ENCODE measurements at places on chromosomes 5 and 9.

DNA sequence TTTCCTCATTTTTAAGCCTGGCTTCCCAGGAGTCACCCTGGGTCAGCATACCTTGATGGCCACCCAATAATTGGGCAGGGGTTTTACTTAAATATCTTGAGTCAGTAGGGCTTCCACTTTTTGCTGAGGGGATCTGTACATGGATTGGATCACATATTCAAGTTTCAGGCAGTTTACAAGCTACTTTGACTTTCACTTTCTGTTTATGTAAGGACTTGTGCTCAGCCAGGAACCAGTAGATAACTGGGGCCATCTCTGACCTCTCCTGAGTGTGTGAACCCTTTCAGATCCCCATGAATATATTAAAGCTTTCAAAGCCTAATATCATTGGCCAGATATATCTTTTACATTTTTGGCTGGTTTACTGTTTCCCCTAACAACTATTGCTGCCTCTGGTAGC lies 45.1 kb downstream of the SLCO6A1 start:
- H3K27ac ChIP-seq, result no peak overlapping the region
- H3K4me3 ChIP-seq, result no peak overlapping the region
- H3K36me3 ChIP-seq, result no peaks in the 10 kb centered on the region
- H3K27me3 ChIP-seq, result no peaks in the 10 kb centered on the region
- no peak for DNase-seq

- no peak overlapping the region for H3K27ac ChIP-seq
- DNase-seq, result no peak
- no peak overlapping the region for H3K4me3 ChIP-seq
- no peaks in the 10 kb centered on the region for H3K27me3 ChIP-seq
These were observed 10.7 kb downstream of the SPRY4 start for GRCh38 chr5:142314109-142314508.

GRCh38 chr5:35900972-35901695 lies 37.3 kb downstream of the CAPSL start:
- H3K4me3 ChIP-seq, result no peak overlapping the region
- no peak for DNase-seq
- H3K36me3 ChIP-seq, result no peaks in the 10 kb centered on the region
- H3K27ac ChIP-seq, result no peak overlapping the region
- no peaks in the 10 kb centered on the region for H3K27me3 ChIP-seq

GRCh38 chr9:122900791-122901190 lies 4.4 kb downstream of the RC3H2 start:
- H3K4me1 ChIP-seq, result peaks cover 20% of the 10 kb centered on the region
- peak overlapping the region; percentile 7 for H3K27ac ChIP-seq
- no peaks in the 10 kb centered on the region for H3K27me3 ChIP-seq
- no peaks in the 10 kb centered on the region for H3K36me3 ChIP-seq
- DNase-seq, result no peak

- no peaks in the 10 kb centered on the region for H3K36me3 ChIP-seq
- peak; percentile 88 for DNase-seq
- H3K4me3 ChIP-seq, result peak within 1 kb of the TSS; percentile 67
- peaks cover 29% of the 10 kb centered on the region for H3K4me1 ChIP-seq
These were observed at the start of gene SEC24A for GRCh38 chr5:134648425-134649162. TSS of gene SEC24A (plus strand) at chr5:134648785. CDS start at chr5:134649077, 292 bp downstream.

DNA sequence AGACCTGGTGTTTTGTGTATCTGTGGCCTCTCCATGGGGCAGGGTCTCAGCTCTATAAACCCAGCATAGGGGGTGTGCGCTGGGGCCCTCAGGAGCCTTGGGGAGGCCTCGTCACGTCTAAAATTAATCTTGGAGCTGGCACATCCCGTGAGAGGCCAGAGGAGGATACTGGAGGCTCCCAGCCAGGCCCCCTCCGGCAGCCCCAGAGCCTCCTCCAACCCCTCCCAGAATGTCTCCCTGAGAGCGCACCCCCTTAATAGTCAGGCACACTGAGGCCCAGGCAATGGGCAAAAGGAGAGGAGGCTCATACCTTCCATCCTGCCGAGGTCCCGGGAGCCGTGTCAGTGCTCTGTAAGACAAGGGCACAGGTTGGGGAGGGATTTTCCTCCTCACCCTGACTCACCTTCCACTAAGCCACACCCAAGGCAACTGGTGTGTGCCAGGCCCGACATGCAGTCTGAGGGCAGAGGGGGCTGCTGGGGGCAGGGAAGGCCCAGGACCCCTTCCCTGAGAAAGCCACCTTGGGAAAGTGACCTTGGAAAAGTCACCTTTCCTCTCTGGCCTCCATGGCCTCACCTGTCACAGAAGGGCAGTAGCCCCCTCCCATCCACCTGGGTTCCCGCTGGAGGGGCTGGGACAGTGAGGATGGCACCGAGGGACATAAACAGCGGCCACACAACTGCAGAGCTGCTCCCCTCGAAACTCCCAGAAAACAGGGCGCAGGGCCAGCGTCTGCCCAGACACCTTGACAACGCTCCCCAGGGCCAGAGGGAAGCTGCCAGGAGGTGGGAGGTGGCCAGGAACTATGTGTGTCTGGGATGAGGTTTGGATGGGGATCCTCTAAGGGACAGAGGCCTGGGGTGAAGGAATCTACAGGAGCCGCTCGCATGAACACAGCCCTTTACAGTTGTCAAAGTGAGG lies 2.9 kb downstream of the AK1 start:
- DNase-seq, result peak; percentile 72
- peak overlapping the region; percentile 19 for H3K4me3 ChIP-seq

DNA sequence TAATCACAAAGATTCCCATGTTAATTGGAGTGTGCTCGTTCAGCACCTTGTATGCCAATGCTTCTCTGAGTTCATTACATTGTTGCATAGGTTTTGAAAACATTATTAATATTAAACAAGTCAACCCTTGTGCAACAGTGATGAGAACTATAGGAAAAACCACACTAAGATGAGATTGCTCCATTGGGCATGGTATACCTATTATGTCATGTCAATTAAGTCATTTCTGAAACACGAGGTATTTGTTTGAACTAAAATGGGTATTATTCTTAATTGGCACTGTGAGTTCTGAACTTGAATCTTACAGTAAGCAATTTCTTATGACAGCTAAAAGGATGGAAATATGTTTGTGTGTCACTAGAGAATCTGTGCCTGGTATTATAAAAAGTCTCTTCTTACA lies 447.7 kb downstream of the EFNA5 start:
- DNase-seq, result no peak
- no peak overlapping the region for H3K27ac ChIP-seq
- H3K36me3 ChIP-seq, result no peaks in the 10 kb centered on the region
- no peaks in the 10 kb centered on the region for H3K27me3 ChIP-seq
- no peak overlapping the region for H3K4me3 ChIP-seq

GRCh38 chr5:61823065-61823464 lies 482.9 kb upstream of the KIF2A start:
- no peaks in the 10 kb centered on the region for H3K36me3 ChIP-seq
- no peak overlapping the region for H3K4me3 ChIP-seq
- H3K27ac ChIP-seq, result no peak overlapping the region
- no peaks in the 10 kb centered on the region for H3K4me1 ChIP-seq
- no peak for DNase-seq

GRCh38 chr5:103102234-103102633 lies 17.7 kb downstream of the GIN1 start:
- no peaks in the 10 kb centered on the region for H3K27me3 ChIP-seq
- H3K27ac ChIP-seq, result no peak overlapping the region
- H3K36me3 ChIP-seq, result peaks cover 20% of the 10 kb centered on the region
- DNase-seq, result no peak

- no peak overlapping the region for H3K4me3 ChIP-seq
- H3K36me3 ChIP-seq, result no peaks in the 10 kb centered on the region
- no peak for DNase-seq
- no peaks in the 10 kb centered on the region for H3K27me3 ChIP-seq
- H3K27ac ChIP-seq, result no peak overlapping the region
- H3K4me1 ChIP-seq, result no peaks in the 10 kb centered on the region
These were observed 17.5 kb downstream of the TMEM161B start for GRCh38 chr5:88251048-88251711.
